ENCODE measurements at places on chromosomes 3 and 15.
A peak's percentile ranks its signal among the peaks of the same experiment; 100 is the strongest.

- H3K27ac ChIP-seq = no peak overlapping the region
- no peak for DNase-seq
- no peaks in the 10 kb centered on the region for H3K36me3 ChIP-seq
- H3K27me3 ChIP-seq = no peaks in the 10 kb centered on the region
These were observed 28.0 kb downstream of the PTPN9 start for GRCh38 chr15:75551091-75551490.

DNA sequence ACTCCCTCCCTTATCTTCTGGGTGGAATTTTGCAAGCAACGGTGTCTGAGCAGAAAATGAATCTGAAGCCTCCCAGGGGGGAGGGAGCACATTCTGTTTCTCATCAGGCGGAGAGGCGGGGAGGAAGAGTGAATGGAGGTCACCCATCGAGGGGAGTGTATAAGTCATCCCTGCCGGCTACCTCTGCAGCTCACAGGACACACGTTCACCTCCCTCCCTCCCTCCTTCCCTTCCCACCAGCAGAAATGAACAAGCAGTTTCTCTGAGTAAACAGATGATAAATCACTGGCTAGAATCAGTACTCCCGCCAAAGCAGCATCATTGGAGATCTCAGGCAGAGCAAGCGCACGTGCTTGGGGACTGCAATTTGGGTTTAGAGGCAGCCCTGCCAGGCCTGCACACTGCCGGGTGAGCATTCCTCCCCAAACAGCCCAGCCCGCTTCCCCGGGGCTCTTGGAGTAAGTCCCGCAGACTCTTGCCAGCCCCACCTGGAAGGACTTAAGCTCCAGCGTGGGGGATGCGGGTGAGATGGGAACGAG is 38.3 kb downstream of the CPN2 start:
- DNase-seq = no peak
- H3K27me3 ChIP-seq = no peaks in the 10 kb centered on the region
- no peak overlapping the region for H3K4me3 ChIP-seq
- H3K4me1 ChIP-seq = no peaks in the 10 kb centered on the region
- no peaks in the 10 kb centered on the region for H3K36me3 ChIP-seq

DNA sequence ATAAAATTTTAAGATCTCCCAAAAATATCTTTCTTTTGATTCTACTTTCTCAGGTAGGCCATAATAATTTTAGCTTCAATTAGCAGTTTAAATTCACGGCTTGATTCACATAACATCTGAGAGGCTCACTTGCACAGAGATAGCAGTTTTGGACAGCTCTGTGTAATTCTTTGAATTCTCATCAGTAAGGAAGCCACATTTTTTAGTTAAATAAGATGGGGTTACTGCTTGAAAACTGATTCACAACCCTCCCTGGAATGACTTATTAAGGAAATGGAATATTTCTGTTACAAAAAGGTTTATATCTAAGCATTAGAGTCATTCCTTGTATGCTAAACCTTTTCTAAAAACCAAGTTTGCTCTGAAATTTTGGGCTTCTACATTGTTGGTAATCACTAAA is 212.7 kb downstream of the ALCAM start:
- no peak overlapping the region for H3K4me3 ChIP-seq
- no peaks in the 10 kb centered on the region for H3K36me3 ChIP-seq
- H3K27me3 ChIP-seq = no peaks in the 10 kb centered on the region

GRCh38 chr3:153320585-153321128 is 158.6 kb downstream of the RAP2B start:
- H3K4me3 ChIP-seq = no peak overlapping the region
- H3K4me1 ChIP-seq = no peaks in the 10 kb centered on the region
- H3K27me3 ChIP-seq = no peaks in the 10 kb centered on the region
- no peaks in the 10 kb centered on the region for H3K36me3 ChIP-seq
- no peak overlapping the region for H3K27ac ChIP-seq

- H3K4me3 ChIP-seq = no peak overlapping the region
- H3K27ac ChIP-seq = no peak overlapping the region
- no peaks in the 10 kb centered on the region for H3K4me1 ChIP-seq
- H3K36me3 ChIP-seq = no peaks in the 10 kb centered on the region
- no peaks in the 10 kb centered on the region for H3K27me3 ChIP-seq
- DNase-seq = no peak
These were observed 363.6 kb downstream of the NR2F2 start for GRCh38 chr15:96693990-96694517.

GRCh38 chr3:106213954-106214353 is 345.1 kb upstream of the CBLB start:
- no peaks in the 10 kb centered on the region for H3K27me3 ChIP-seq
- DNase-seq = no peak
- H3K4me1 ChIP-seq = no peaks in the 10 kb centered on the region
- H3K27ac ChIP-seq = no peak overlapping the region
- no peak overlapping the region for H3K4me3 ChIP-seq
- H3K36me3 ChIP-seq = no peaks in the 10 kb centered on the region

- no peaks in the 10 kb centered on the region for H3K4me1 ChIP-seq
- H3K36me3 ChIP-seq = no peaks in the 10 kb centered on the region
- DNase-seq = no peak
- no peaks in the 10 kb centered on the region for H3K27me3 ChIP-seq
These were observed 305.2 kb upstream of the SEMA6D start for GRCh38 chr15:47412136-47412535.

GRCh38 chr3:23961913-23962312 is 16.8 kb downstream of the NR1D2 start:
- H3K4me1 ChIP-seq = no peaks in the 10 kb centered on the region
- no peak for DNase-seq
- H3K27ac ChIP-seq = no peak overlapping the region
- no peak overlapping the region for H3K4me3 ChIP-seq
- no peaks in the 10 kb centered on the region for H3K27me3 ChIP-seq
- H3K36me3 ChIP-seq = peaks cover 7% of the 10 kb centered on the region

GRCh38 chr3:10716964-10717363 is 99.1 kb upstream of the SLC6A11 start:
- DNase-seq = no peak
- no peak overlapping the region for H3K27ac ChIP-seq
- H3K27me3 ChIP-seq = no peaks in the 10 kb centered on the region
- no peaks in the 10 kb centered on the region for H3K4me1 ChIP-seq
- H3K36me3 ChIP-seq = no peaks in the 10 kb centered on the region

DNA sequence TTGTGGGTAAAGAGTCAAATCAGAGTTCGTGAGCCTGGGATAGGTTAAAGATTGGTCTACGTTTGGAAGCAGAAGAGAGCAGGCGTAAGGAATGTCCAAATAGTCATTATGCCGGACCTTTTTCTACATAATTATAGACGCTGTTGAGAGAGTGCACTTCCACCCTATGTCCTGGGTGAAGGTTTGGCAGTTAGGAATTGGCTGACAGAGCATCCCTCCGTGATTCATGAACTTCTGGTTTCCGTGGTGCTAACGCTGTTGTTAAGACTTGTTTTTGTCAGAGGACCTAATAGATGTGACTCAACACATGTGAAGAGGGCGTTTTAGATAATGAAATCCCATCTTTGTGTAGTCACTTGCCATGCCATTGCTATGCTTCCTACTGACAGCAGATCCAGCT is 1.1 kb downstream of the EAF1 start:
- no peaks in the 10 kb centered on the region for H3K27me3 ChIP-seq
- no peak for DNase-seq
- no peaks in the 10 kb centered on the region for H3K36me3 ChIP-seq
- H3K4me3 ChIP-seq = peak overlapping the region; percentile 93
- H3K4me1 ChIP-seq = peaks cover 16% of the 10 kb centered on the region

All from pancreas (tissue), 10 donors.